ENCODE measurements at places on chromosomes 1 and 21. TPM values are rescaled to one million over a fixed set of nuclear protein-coding genes. Genes with fewer than 3 reads are reported as not detected.
A peak's percentile ranks its signal among the peaks of the same experiment; 100 is the strongest.

Gene DNAH14
- 4.6 TPM for total RNA-seq

Gene CENPL
- total RNA-seq, result 3.3 TPM

Gene PKNOX1
- 9.7 TPM for total RNA-seq

Gene KCNJ9
- total RNA-seq, result not detected

Gene PGLYRP4
- total RNA-seq, result not detected

Gene CDA
- 3.2 TPM for total RNA-seq

Gene CENPF
- 0.97 TPM for total RNA-seq

Gene ITSN1
- total RNA-seq, result 42.5 TPM

Gene CRABP2
- not detected for total RNA-seq

Gene NTRK1
- 2.4 TPM for total RNA-seq

Gene LAD1
- total RNA-seq, result 2.4 TPM

Gene HCN3
- total RNA-seq, result 1.8 TPM

Gene C1orf185
- total RNA-seq, result not detected

DNA sequence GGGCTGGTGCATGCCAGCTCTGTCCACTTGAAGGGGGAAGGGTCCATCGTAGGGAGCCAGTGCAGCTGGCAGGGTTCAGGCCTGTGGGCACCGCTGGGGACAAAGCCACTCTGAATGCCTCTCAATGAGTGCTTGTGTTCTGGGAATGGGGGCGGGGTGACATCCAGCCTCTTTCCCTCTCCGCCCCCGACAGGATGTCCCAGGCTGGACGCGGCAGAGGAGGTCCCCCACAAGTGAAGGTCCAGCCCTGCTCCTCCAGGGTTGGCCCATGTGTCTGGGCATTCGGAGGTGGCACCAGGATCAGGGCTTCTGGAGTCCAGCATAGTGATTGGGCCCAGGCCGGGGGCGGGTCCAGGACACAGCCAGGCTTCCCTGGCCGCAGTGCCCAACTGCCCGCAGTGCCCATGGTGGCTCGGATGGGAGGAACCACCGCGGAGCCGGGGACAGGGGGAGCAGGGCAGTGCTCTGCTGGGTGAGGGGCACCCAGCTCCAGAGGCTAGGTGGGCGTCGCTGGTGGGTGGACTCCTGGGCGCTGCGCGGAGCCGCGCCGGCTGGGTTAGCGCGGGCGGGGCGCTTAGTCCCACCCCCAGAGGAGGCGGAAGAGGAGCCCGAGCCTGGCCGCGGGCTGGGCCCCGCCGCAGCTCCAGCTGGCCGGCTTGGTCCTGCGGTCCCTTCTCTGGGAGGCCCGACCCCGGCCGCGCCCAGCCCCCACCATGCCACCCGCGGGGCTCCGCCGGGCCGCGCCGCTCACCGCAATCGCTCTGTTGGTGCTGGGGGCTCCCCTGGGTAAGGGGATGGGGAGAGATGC, at the start of gene SHISA4:
Gene SHISA4 (plus strand): TSS at position 617 of the 808 bp plus-strand sequence. CDS start 97 bp downstream, at position 714.
- peak; percentile 88 for DNase-seq

DNA sequence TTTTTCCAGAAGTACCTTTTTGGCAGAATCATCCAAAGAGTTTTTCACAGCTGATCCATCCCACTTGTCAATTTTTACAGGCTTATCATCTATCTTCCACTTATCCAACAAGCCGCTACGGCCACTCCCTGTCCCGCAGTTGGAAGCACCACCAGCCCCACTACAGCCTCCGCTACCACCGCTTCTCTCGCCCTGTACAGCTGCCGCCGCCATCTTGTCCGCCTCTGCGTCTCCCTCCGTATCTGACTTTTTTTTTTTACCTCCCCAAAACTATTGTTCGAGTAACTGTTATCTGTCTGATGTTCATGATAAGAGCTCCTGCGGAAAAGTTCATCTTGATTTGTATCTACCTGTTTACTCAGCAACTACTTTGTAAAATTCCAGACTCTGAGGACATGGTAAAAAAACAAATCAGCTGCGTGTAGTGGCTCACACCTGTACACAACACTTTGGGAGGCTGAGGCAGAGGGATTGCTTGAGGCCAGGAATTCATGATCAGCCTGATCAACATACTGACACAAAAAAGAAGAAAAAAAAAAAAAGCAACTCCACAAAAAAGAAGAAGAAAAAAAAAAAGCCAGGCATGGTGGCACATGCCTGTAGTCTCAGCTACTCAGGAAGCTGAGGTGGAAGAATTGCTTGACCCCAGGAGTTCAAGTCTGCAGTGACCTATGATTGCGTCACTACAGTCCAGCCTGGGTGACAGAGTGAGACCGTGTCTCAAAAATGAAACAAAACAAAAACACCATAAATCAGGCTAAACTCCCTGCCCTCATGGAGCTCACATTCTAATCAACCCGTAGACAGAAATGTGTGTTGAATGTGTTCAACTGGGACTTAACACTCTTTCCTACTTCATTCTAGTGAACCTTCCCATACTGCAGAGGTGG, 8.0 kb upstream of the EYA3 start:
- DNase-seq, result no peak

DNA sequence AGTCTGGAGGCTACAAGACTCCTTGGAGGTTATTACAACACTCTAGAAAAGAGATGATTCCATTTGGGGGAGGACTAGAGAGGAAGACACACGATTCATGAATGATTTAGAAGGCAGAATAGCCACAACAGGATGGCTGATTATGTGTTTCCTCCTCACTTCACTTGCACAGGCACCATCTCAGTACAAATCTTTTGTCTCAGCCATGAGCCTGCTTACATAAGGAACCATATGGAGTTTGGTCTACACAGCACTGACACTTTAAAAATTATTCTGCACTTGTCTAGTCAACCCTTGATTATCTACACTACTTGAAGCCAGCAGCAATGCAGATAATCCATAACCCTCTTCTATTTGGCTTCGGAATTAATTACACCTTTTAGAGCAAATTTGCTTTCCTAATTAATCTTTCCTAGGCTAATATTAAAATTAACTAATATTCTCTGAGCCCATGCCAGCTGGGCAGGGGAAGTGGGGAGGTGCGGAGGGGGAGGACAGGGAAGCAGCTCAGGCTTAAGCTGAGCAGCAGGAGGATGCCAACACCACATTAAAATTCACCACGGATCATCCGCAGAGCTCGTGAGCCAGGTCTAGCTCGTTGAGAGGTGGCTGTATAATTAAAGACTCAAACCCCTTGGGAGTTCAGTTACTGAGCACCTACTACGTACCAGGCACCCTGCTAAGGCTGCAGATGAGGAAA, 3.2 kb upstream of the LEMD1 start:
- no peak for DNase-seq

- no peak for DNase-seq
Observed at GRCh38 chr21:15521644-15522001, 208.2 kb upstream of the USP25 start.

GRCh38 chr1:183806125-183806524, 1.2 kb downstream of the RGL1 start:
- DNase-seq, result no peak

DNA sequence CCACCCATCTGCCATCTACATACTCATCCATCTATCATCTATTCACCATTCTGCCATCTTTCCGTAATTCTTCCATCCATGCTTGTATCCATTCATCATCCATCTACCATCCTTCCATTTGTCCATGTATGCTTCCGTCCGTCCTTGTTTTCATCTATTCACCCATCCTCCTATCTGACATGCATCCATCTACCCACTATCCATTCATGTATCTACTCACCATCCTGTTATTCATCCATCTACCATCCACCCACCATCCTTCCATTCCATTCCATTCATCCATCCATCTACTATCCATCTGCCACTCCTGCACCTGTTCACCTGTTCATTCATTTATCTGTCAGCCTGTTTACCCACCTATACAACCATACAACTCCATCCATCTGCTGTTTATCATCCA, 86.2 kb downstream of the TRIM11 start:
- no peak for DNase-seq

GRCh38 chr1:20280906-20281305, 9.8 kb upstream of the VWA5B1 start:
- no peak for DNase-seq

GRCh38 chr1:192805832-192806323, 3.0 kb upstream of the RGS2 start:
- DNase-seq, result no peak

GRCh38 chr21:44905728-44906090, 15.0 kb downstream of the ITGB2 start:
- no peak for DNase-seq

DNA sequence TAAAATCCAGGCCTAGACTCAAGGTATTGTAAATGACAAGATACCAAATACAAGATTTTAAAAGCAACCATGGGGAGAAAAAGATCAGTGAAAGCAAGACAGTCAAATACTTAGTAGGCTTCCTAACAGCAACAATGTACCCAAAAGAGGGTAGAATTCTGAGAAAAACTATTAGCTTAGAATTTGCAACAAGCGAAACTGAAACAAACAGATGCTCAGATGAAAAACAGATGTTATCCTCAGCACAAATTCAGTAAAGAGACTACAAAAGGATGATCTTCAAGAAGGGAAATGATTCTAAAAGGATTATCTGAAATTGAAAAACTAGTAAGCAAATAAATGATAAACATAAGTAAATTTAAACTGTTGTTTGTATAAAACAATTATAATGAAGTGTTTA, 40.0 kb downstream of the PDC start:
- DNase-seq, result no peak

DNA sequence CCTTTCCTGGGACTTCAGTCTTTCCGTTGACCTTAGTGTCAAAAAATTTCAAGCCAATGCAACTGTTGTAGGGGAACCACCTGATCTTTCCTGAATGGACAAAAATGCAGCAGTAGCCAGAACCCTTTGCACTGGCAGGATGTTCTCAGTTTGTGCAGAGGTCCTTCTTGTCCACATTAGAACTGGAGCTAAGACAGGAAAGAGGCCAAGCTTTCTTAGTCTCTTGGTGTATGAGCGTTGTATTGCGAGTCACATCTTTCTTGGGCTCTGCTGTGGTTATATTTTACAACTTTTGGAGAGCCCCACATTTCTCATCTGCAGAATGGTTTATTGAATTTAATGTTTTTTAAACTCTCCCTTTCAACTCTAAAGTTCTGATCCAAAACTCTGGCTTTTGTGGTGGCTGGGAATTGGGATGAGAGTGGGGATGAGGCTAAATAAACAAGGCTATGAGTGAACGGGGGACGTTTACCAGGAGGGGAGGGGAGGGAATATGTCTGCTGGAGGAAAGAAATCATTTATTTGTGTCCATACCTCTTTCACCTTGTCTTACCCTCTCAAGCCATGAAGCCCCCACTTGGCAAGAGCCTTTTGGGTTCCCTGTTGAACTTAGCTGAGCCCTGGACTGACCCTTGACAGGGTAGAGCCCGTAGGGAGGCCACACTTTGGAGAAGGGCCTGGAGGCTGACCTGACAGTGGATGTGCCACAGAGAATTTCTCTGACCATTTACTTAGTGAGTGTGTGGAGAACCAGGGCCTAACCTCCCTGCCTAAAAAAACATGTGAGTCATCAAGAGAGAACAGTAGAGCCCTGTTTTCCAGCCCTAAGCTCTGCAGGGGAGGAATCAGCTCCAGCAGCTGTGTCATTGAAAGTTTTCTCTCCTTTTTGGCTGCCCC, 586 bp downstream of the CHI3L2 start:
- no peak for DNase-seq

- no peak for DNase-seq
Observed at GRCh38 chr1:116877141-116877818, 32.4 kb upstream of the PTGFRN start.

DNA sequence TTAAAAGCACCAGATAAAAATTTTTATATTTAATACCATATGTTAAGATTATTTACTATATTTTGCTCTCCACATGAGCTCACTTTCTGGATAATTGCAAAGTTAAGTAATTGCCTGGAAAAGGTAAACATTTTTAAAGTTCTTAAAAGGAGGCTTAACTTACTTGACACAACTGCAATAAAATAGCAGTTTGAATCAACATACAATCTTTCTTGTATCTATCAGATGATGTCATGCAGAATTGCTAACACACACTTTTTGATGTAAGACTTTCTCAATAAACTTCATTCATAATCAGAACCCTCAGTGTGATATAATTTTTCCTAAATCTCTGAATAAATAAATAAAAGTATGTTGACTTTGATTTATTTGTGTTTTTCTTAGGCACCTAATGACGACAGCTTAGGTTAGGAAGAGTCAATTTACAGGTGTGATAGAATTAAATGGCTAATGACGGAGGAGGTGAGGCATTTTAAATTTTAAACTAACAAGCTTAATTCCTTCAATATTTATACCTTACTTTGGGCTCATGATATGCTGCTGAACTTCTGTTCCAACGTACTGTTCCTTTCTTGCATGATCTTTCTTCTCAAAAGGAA, 99.5 kb downstream of the LYPLAL1 start:
- DNase-seq, result no peak

GRCh38 chr21:37758982-37759381, 157.3 kb downstream of the KCNJ6 start:
- DNase-seq, result no peak

GRCh38 chr21:31874812-31875212, 2.0 kb downstream of the HUNK start:
- DNase-seq, result no peak

DNA sequence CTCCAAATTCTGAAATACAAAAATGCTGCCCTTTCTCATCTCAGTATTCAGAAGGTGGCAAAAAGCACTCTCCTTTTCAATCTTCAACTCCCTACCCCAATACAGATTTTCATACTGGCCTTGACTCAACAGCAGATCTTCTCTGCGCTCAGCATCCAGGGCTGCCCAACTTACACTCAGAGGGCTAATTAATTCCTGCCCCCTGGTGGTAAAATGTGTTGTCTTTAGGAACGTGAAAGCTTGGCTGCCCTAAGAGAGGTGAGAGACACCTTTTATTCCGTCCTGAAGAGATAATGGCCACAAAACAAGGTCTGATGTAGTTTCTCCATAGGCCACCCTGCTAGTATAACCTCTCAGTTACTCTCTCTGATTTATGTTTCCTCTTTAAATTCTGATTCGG, 25.0 kb downstream of the KRTAP24-1 start:
- DNase-seq, result no peak

GRCh38 chr21:37459575-37459974, 93.0 kb downstream of the DYRK1A start:
- no peak for DNase-seq

- no peak for DNase-seq
Observed at GRCh38 chr21:23578027-23578426, 2029.3 kb downstream of the MRPL39 start.

- DNase-seq, result no peak
Observed at GRCh38 chr1:53957194-53957818, 11.2 kb downstream of the LRRC42 start.

DNA sequence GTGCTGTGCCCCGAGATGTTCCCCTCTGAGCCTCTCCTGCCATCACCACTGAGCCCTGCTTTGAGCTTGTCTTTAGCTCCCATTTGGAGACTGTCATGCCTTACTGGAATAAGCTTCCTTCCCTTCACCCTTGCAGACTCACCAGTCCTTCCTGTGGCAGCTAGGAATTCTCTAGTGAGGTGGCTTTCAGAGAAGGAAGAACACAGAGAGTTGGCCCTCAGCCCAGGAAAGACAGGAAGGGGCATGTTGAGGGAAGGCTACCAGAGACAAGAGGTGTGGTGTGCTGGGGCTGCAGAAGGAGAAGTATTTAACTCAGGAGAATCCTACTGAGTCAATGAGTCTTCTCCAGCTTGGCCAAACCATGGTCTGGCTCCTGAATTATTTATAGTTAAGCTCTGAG, 76.3 kb downstream of the UCK2 start:
- DNase-seq, result no peak

- DNase-seq, result no peak
Observed at GRCh38 chr1:183002797-183003196, 20.4 kb upstream of the LAMC1 start.

GRCh38 chr1:17272646-17273045, 23.7 kb downstream of the PADI3 start:
- no peak for DNase-seq

- DNase-seq, result no peak
Observed at GRCh38 chr1:152108882-152109222, 6.4 kb downstream of the TCHH start.

GRCh38 chr21:39073063-39073462, 110.2 kb downstream of the PSMG1 start:
- DNase-seq, result no peak
